ENCODE measurements at places on chromosomes 3 and 15.

DNA sequence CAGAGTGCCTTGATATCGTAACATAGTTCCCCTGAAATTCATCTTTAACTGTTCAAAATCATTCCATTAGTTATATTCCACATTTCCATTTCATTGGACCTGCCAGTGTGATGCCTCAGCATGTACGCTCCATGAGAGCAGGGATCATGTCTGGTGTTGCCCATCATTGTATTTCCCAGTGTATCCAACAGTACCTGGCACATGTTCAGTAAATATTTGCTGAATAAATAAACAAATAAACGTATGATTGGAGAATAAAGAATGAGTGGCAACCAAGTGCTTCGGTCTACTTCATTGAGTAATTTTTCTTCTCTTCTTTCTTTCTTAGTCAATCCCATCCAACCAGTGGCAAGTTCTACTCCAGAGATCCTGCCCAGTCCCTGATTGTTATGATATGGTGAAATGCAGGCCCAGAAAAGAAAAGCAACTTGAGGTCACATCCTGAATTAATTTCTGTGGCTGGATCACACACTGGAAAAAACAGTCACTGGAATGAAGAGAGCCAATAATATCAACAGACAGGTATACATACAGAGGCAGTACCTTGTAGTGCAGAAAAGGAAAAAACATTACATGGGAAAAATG, 101.2 kb downstream of the PLCH1 start:
- DNase-seq, result no peak

DNA sequence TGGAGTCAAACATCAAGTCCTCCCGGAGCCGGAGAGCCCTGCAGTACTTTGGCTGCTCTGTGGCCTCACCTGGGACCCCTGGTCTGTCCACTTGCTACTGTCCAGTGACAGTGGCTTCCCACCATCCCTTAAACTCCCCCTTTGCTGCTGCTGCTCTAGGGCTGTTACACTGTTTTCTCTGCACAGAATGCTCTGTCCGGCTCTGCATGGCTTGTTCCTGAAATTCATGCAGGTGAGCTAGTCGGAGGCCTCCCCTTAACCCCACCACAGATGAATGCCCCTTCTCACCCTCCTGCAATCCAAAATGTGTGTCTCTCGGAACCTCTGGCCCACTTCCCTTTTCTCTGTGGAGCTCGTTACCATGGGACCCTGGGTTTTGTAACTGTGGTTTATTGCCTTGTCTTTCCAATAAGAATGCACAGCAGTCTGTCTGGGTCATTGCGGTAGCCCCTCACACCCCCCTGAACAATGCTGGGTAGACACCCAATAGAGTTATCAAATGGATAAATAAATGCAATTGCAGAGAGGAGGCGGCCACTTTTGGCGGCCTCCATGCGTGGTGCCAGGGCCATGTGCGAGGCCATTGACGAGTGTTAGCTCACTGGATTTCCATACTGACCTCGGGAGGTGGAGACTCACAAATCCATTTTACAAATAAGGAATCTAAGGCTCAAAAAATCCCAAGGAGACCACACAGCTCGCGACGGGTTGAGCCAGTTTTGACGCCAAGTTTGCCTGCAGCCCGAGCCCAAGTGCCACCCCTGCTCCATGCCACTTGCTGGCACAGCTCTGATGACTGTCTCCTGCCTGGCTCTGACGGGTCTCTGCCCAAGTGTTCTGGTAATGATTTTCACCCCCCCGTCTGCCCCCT, 48.5 kb downstream of the RGMA start:
- DNase-seq, result no peak

DNA sequence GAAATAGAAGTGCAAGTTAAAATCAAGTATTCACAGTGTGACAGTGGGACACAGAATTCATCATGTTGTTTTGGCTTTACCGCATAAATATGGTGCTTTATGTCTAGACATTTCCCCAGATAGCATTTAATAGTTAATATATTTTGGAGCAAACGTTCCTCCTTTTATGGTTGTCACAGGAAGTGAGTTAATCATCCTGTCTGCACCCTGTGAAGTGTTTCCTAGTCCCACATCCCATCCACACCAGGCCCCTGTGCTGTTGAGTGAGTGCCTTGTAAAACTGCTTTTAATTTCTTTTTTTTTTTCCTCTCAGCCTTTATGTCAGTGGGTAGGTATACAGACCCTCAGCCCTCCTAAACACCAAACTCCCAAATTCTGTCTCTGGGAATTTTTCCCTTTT, 393.7 kb downstream of the FEZF2 start:
- DNase-seq, result no peak

DNA sequence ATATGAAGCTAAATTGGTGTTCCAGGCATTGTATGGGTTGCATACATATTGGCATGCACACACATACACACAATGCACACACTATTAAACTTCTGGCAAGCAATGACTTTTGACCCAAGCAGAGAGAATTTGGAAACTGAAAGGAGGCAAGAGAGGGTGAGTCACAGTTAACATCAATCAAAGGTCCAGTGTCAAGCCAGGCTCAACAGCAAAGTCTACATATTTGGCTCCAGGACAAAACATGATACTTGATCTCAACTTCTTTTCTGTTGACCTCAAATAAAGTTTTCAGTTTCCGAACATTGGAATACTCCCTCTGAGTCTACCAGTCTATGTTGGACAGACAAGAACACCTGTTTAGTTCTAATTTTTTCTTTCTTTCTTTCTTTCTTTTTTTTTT, 28.3 kb downstream of the IL12A start:
- no peak for DNase-seq

DNA sequence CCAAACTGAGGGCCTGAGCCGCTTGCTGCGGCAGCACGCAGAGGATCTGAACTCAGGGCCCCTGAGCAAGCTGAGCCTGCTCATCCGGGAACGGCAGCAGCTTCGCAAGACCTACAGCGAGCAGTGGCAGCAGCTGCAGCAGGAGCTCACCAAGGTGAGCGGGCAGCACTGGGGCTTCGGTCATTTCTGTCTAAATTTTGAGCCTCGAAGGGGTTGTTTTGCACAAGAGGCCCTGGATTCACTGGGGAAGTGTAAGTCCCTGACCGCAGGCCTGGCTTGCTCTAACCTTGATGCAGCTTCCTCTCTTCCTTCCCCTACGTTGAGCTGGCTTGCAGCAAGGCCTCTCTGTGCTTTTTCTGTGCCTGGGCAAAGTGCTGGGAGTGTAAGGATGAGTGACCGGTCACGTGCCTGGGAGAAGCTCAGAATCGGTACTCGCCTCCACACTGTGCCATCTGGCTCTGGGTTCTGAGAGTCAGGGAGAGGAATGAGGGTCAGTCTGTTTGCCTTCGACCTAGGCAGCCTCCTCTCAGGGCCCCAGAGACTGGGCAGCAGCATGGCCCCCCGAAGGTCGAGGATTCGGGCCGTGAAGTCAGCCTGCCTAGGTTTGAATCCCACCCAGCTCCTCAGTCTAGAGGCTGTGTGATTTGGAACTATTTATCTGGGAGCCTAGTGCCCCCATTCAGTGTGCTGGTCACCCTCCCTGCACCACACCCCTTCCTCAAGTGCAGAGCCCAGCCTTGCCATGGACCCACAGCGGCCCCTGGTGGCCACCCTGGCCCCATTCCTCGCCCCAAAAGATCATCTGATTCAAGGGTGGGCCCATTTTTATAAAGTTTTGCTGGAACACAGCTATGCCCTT, 1.4 kb downstream of the FES start:
- peak; percentile 24 for DNase-seq

GRCh38 chr3:67453628-67454027, 200.8 kb downstream of the SUCLG2 start:
- DNase-seq, result no peak

DNA sequence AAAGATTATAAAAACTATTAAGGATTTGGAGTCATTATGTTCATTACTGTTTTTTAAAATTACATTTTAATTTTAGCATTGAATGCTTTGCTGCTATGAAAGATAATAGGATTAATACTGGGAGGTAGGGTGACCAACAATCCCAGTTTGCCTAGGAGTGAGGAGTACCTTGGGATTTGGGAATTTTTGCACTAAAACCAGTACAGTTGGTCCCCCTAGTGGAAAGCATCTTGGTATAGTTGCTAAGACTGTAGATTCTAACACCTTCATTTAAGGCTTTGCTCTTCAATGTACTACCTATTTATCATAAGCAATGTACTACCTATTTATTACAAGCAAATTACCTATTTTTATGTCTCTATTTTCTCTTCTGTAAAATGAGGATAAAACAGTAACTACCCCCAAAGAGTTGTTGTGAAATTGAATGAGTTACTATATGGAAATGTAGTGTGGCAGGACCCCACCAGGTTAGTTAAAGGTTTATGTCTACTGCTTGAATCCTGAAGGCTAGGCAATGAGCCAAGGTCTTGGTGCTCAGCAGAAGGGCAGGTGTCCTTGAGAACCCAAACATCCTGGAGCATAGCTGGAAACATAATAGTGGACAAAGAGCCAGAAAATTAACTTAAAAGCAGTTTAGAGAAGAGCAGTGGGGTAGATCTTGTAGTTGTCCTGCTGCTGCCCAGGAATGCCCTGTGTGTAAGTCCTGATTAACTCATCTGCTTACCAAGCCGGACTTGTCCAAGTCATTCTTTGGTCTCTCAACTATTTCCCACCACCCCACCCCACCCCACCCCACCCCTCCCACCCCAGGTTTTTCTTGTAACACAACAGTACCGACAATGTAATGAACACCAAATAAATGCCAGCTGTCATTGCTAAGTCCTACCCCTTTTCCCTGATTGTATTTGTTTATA, 49.2 kb upstream of the NMD3 start:
- DNase-seq, result no peak

DNA sequence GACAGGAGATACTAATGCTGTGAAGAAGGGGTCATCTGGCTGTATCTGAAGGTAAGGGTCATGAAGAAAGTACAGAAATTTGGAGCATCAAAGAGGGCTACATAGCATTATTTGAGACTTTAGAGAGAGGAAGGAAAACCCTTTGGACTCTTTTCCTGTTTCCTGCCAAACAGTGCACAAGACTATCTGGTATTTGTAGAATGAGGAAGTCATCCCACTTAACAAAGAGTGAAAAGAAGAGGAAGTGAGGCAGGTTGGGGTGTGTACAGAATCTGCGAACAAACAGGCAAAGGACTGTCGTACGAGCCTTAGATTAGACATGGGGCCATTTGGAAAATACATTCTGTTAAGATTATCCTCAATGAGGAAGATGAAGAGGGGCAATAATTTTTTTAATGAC, 546.8 kb upstream of the EPHA6 start:
- no peak for DNase-seq

GRCh38 chr3:100270215-100270583, 9.4 kb downstream of the TBC1D23 start:
- DNase-seq, result no peak

- DNase-seq, result no peak
These were observed 36.1 kb downstream of the STARD9 start for GRCh38 chr15:42611532-42611931.

DNA sequence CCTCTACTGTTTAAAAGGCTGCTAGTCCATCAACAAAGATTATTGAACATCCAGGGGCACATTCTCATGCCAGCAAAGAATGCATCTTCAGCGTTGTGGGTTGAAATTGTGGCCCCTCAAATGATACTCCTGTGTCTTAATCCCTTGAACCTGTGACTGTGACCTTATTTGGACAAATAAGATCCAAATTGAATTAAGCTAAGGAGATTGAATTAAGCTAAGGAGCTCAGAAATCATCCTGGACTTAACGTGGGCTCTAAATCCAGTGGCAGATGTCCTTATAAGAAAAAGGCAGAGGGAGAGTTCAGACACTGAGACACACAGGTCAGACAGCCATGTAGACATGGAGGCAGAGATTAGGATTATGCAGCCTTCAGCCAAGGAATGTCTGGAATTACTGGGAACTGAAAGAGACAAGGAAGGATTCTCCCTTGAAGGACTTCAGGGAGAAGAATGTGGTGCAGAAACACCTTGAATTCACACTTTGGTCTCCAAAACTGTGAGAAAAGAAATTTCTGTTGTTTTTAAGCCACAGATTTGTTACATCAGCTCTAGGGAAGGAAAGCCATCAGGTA, 57.3 kb upstream of the SLC24A5 start:
- no peak for DNase-seq

GRCh38 chr3:34619990-34620389, 821.6 kb downstream of the PDCD6IP start:
- DNase-seq, result no peak

GRCh38 chr3:192772240-192772894, 45.0 kb upstream of the FGF12 start:
- no peak for DNase-seq

- DNase-seq, result peak; percentile 41
These were observed 20.1 kb downstream of the RFT1 start for GRCh38 chr3:53109891-53110771.

- no peak for DNase-seq
These were observed 1.6 kb downstream of the SKOR1 start for GRCh38 chr15:67826717-67827561.

GRCh38 chr3:97264180-97264579, 449.8 kb downstream of the EPHA6 start:
- DNase-seq, result no peak

DNA sequence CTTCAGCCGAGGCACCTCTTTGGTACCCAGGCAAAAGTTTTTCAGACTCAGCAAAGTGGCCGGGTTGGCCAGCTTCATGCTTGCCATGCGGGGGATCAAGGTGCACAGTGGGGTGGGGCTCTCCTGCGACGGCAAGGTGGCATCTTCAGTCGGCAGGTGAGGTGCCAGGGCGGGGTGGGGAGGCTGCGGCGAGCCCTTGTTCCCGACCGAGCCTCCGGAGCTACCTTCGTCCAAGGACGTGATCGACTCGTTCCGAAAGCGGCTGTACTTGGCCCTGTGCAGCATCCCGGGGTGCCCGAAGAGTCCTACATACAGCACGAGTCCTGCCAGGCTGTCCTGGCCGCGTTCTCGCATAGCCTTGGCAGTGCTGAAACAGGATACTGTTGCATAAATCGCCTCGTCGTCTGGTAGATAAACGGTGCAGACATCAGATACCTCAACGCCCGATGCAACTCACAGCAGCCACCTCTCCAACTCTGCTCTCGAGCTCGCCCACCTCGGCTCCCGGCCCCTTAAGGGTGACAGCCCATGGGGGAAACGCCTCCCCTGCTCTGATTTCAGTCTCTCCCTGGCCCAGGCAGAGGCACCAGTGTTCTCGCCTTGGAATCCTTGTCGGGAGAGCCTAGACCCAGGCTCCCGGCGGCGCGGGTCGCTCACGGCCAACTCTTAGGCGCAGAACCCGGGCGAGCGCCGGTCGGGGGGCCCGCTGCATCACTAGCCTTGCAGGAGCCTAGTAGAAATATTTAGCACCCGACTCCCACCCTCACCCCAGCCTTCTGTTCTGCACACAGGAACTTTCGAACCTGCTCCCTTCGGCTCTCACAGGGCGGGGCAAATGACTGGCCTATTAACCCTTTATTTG, 826 bp downstream of the SHC4 start:
- no peak for DNase-seq

GRCh38 chr3:160686955-160687535, 10.1 kb downstream of the ARL14 start:
- DNase-seq, result no peak

DNA sequence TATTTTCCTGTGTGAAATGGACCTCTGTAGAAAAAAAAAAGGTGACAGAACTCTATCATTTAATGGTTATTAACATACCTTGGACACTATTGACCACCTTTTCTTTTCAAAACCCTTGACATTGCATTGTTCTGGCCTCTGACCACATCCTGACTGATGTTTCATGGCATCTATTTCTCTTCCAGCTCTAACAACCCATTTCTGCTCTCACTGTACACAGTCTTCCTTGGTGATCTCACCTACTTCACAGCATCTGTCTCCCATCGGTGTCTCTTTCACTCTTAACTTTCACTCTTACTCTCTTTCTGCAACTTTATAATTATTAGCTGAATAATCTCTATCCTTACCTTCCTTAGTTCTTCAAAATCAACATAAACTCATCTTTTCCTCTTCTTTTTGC, 217.4 kb upstream of the CD96 start:
- no peak for DNase-seq

GRCh38 chr3:14863333-14864100, 44.8 kb downstream of the FGD5 start:
- DNase-seq, result no peak

GRCh38 chr15:41020829-41021228, 67.6 kb downstream of the CHAC1 start:
- no peak for DNase-seq

Data from AG04450 (cell line).